ENCODE measurements at places on chromosomes 16 and 17.

DNA sequence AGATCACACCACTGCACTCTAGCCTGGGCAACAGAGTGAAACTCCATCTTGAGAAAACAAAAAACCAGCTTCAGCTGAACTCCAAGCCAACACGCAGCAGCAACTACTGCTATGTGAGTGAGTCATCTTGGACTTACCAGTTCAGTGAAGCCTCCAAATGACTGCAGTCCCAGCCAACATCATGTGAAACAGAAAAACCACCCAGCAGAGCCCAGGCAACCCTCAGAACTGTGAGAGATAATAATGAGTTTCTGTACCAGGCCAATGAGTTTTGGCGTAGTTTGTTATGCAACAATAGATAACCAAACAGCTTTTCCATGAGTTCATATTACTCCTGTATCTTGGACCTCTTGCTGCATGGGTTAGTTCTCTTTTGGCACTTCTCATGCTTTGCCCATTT lies 23.3 kb downstream of the PHF12 start:
- DNase-seq: no peak

DNA sequence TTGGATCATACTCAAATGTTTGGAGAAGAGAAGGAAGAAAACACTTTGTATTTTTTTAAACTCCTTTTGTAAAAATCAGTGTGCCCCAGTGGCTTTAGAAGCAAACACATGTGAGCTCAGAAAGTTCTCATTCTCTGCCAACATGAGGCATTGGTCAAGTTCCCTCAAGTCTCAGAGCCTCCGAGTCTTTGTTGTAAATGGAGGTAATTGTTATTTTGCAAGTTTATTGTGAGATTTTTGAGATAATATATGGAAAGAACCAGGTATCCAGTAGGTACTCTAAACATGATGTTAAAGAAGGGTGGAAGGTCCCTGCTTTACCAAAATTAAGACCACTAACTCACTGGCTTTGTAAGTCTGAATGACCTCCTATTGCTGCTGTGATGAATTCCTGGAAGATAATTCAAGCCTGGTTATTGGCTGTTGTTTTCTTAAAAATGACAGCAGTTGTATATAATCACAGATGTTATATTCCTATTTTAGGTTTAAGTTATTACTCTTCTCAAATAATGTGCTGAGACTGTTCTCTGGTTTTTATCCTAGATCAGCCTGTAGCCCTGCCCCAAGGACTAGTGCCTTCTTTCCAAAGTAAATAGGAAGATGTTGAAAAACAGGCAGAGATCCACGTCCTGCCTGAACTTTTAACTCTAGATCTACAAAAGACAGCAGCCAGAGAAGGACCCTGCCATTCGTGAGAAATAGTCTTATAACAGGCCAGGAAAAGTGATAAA lies 2.4 kb downstream of the HLF start:
- no peak for DNase-seq

DNA sequence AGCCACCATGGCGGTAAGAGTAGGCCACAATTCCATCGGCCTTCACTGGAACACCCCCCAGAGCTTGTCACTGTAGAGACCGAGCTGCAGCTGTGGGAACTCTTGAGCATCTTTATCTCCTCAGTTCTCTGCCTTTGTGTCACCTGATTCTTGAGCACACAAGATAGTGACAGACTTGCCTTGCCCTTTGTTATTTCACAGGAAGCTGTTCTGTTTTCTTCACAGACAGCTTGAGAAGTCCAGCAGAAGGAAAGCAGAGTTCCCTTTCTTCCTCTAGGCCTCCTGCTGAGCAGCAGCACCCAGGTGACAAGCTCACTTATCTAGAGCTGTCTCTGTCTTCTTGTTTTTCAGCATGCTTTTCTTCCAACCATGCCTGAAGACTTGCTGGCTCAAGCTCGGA lies 38.4 kb upstream of the ENDOV start:
- DNase-seq: no peak

DNA sequence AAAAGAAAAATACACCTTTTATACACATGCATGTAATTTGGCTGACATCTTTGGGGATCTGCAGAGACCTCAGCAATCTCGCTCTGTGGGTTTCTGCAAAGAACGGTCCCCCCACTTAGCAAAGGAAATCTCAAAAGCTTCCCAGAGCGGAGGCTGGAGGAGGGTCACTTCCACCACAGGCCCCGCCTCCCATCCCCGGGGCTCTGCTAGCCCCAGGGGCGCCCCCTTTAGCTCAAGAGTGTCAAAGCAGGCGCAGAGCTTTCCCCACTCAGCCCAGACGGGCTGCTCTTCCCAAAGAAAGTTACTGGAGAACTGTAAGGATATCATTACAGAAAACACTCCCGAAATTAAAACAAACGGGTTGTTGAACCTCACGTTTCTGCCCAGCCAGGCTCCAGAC lies 11.4 kb downstream of the SLC13A5 start:
- no peak for DNase-seq

GRCh38 chr17:43860927-43861622 lies 14.1 kb downstream of the CD300LG start:
- peak; percentile 11 for DNase-seq

DNA sequence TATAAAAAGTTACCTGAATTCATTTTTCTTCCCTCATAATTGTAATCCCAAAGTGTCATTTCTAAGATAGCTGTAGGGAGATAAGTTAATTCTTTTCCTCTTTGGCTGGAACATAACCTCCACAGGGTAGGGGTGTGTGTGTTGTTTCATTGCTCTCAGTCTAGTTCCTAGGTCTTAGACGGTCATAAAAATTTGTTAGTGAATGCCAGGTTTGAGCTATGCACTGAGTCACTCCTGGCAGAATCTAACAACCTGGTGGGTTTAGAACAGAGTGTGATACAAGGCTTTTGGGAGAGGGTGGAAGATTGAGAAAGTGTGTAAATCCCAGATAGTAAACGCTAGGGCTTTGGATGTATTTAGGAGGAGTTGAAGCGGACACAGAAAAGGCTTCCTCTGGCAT lies 894 bp upstream of the PHKG2 start:
- DNase-seq: no peak

- no peak for DNase-seq
These were observed 36.7 kb downstream of the RBFOX3 start for GRCh38 chr17:79574108-79574507.

- no peak for DNase-seq
These were observed 45.1 kb upstream of the ZNF750 start for GRCh38 chr17:82884970-82885353.

GRCh38 chr17:82909322-82909904 lies 69.6 kb upstream of the ZNF750 start:
- DNase-seq: no peak

- DNase-seq: no peak
These were observed 1.1 kb downstream of the ARL6IP1 start for GRCh38 chr16:18800293-18800692.

GRCh38 chr17:80414803-80415625 lies at the start of gene ENDOV:
TSS of gene ENDOV (plus strand) at chr17:80415167. CDS start at chr17:80415195, 28 bp downstream.
- peak; percentile 95 for DNase-seq

DNA sequence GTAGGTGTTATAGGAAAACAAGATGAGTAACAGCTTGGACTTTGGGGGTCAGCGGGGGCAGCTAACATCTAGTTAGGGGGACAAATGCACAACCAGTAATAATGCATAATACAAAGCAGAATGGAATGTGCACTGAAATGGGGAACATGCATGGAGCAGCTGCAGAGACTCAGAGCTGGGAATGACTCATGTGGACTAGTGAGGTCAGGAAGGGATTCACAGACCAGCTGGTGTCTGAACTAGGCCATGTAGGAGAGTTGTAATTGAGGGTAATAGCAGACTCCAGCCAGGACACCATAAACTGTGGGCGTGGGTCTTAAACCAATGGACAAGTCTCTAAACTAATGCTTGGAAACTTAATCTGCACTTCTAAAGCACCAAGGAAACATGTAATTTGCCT lies 176.8 kb upstream of the ASIC2 start:
- DNase-seq: no peak

DNA sequence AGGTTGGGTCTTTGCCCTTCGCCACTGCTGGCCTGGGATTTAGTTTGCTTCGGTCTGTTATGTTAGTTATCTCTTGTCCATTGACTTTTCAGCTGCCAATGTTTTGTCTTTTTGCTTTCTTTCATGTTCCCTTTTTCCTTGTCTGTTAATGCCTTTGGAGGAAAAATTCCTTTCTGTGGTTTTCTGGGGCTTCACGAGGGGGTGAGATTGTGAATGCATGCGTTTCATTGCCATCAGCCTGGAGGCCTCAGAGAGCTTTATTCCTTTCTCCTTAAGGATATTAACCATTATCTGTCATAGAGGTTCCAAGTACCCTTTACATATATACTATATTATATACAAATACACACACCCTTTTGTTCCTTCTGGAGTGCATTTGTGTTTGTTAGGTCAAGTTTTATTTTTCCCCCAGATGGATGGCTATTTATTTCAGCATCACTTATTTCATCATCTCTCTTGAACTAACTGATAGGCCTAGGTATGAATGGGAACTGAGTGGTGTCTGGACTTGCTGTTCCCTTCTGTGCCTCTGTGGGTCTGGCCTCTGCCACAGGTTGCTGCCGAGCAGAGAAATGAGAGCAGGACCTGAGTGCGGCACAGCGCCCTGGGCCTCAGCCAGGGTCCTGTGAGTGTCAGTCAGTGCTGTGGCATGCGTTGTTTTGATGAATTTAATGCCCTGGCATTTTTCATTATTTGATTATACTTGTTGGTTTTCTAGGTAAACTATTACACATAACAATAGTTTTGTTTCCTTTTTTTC lies 193.4 kb downstream of the LGALS9B start:
- DNase-seq: no peak

Measured in midbrain (tissue), 1 donor.